HFFc6 (cell line): ENCODE measurements at places on chromosomes 3 and 15. TPM values are rescaled to one million over a fixed set of nuclear protein-coding genes. Genes with fewer than 3 reads are reported as not detected.

The HHLA2 gene
- total RNA-seq = not detected in 2 replicates

The BNC1 gene
- total RNA-seq = 8.4 to 16.5 TPM (median 11.8 TPM) in 3 replicates

The CMTM8 gene
- total RNA-seq = not detected in 2 replicates

The ITGA11 gene
- 1.1 to 2.2 TPM (median 1.6 TPM) in 3 replicates for total RNA-seq

The NUSAP1 gene
- 30.9 to 73.9 TPM (median 55.3 TPM) in 3 replicates for total RNA-seq

The DUT gene
- 91.2 to 115 TPM (median 111 TPM) in 3 replicates for total RNA-seq

The DPPA4 gene
- 1.1 TPM in 1 of 3 replicates, not detected in the others for total RNA-seq

The SPCS1 gene
- 196 to 206 TPM (median 202 TPM) in 3 replicates for total RNA-seq

The TEX9 gene
- total RNA-seq = 1.00 and 1.7 TPM in 2 replicates

The CFAP100 gene
- not detected in 3 replicates for total RNA-seq

The LYZL4 gene
- not detected in 3 replicates for total RNA-seq

The ZWILCH gene
- 18.6 and 26.6 TPM in 2 replicates for total RNA-seq

The PLA2G4E gene
- not detected in 3 replicates for total RNA-seq

The UACA gene
- total RNA-seq = 145 to 328 TPM (median 231 TPM) in 3 replicates

The TIGIT gene
- not detected in 3 replicates for total RNA-seq

The GLDN gene
- not detected in 3 replicates for total RNA-seq

The CTXN2 gene
- total RNA-seq = not detected in 3 replicates

The SPINK8 gene
- not detected in 3 replicates for total RNA-seq

The CRYBG3 gene
- 12.5 to 13.1 TPM (median 13.1 TPM) in 3 replicates for total RNA-seq

The FBLN2 gene
- 67.4 to 88.2 TPM (median 82.9 TPM) in 3 replicates for total RNA-seq

The SMCO1 gene
- not detected in 3 replicates for total RNA-seq

The ABHD6 gene
- 7.2 to 9.3 TPM (median 8.0 TPM) in 3 replicates for total RNA-seq

The CNTN3 gene
- 9.8 to 13.6 TPM (median 11.3 TPM) in 3 replicates for total RNA-seq

The ZNF660 gene
- total RNA-seq = 0.05 to 0.42 TPM (median 0.05 TPM) in 3 replicates

The POPDC2 gene
- 0.39 to 0.98 TPM (median 0.80 TPM) in 3 replicates for total RNA-seq

The EEF1AKMT4 gene
- 3.8 to 5.6 TPM (median 4.8 TPM) in 3 replicates for total RNA-seq

The UBAP1L gene
- 0.43 and 0.86 TPM in 2 replicates for total RNA-seq

The KNG1 gene
- not detected in 3 replicates for total RNA-seq
